ENCODE measurements at places on chromosomes 1 and 21. TPM values are rescaled to one million over a fixed set of nuclear protein-coding genes. Genes with fewer than 3 reads are reported as not detected.

The PSEN2 gene
- 22.5 TPM for total RNA-seq

The REN gene
- total RNA-seq: not detected

The SPATA46 gene
- total RNA-seq: not detected

The FBXO2 gene
- 0.32 TPM for total RNA-seq

The BACE2 gene
- total RNA-seq: 149 TPM

The OR2T2 gene
- total RNA-seq: not detected

The RNF19B gene
- total RNA-seq: 24.7 TPM

The MAP3K21 gene
- 1.2 TPM for total RNA-seq

The CSMD2 gene
- 0.15 TPM for total RNA-seq

The CD1C gene
- not detected for total RNA-seq

The NADK gene
- 36.1 TPM for total RNA-seq

The BMP8B gene
- 0.15 TPM for total RNA-seq

The RXRG gene
- not detected for total RNA-seq

The ABCA4 gene
- total RNA-seq: 4.2 TPM

The NPPB gene
- total RNA-seq: not detected

The CD2 gene
- not detected for total RNA-seq

The LCE2A gene
- not detected for total RNA-seq

The MCM3AP gene
- total RNA-seq: 71.4 TPM

The CD160 gene
- total RNA-seq: not detected

The CCDC27 gene
- not detected for total RNA-seq

The ZC3H12A gene
- total RNA-seq: 3.9 TPM

The PGLYRP4 gene
- total RNA-seq: not detected

The ATF6 gene
- total RNA-seq: 41.5 TPM

The TRIM67 gene
- total RNA-seq: not detected

The TMIGD3 gene
- 0.32 TPM for total RNA-seq

The CLDN19 gene
- not detected for total RNA-seq

The FAM167B gene
- 3.6 TPM for total RNA-seq
